Brain pericyte (primary cell): ENCODE measurements at places on chromosomes 12 and 14.

GRCh38 chr12:126570566-126570965, 1505.3 kb downstream of the AACS start:
- DNase-seq: no peak

- DNase-seq: no peak
Observed at GRCh38 chr14:65239143-65239937, 137.0 kb upstream of the MAX start.

- DNase-seq: no peak
Observed at GRCh38 chr14:68937471-68938270, 41.4 kb downstream of the ACTN1 start.

DNA sequence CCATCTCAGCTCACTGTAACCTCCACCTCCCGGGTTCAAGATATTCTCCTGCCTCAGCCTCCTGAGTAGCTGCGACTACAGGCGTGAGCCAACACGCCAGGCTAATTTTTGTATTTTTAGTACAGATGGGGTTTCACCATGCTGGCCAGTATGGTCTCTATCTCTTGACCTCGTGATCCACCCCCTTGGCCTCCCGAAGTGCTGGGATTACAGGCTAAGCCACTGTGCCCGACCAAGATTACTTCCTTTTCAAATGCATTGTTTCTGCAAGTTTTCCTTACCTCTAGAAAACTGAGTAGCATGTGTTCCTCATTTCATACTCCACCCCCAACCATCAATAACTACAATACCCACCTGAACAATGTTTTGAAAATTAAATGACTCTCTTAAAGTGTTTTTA, 13.1 kb downstream of the ARF6 start:
- DNase-seq: no peak

- no peak for DNase-seq
Observed at GRCh38 chr12:14396071-14396470, 30.6 kb downstream of the ATF7IP start.

DNA sequence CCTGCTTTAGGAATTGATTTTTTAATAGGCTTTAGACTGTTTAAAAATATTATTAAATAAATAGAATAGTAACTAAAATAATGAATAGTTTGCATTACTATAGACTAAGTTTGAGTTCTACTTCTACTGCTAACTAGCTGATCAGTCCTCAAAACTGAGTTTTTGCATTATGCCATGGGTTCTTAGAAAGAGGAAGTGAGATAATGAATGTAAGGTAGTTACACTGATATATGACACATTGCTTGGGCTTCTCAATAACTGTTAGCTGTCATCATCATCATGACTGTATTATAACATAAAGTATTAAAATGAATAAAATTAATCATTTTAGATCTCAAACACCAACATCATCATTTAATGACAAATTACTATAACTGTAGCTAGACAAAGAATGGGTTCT, 949.7 kb downstream of the TRHDE start:
- no peak for DNase-seq

DNA sequence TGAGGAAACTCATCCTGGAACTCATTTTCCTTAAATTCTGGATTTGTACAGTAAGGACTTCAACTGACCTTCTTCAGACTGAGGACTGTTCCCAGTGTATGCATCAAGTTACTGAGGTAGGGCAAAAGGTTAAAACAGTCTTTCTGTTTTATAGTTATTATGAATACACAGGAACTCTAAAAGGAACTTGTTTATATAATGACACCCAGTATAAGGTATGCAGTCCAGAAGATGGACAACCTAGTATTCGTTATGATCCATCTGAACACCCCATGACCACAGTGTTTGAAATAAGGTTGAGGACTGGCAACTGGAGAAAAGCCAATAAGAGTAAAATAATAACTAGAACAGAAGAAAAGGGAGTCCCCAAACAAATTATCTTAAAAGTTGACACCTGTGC, 779.9 kb upstream of the TMEM132C start:
- DNase-seq: no peak

- no peak for DNase-seq
Observed at GRCh38 chr12:132219323-132219722, 75.1 kb downstream of the NOC4L start.

GRCh38 chr12:100346660-100347059, 10.2 kb upstream of the SLC17A8 start:
- no peak for DNase-seq

DNA sequence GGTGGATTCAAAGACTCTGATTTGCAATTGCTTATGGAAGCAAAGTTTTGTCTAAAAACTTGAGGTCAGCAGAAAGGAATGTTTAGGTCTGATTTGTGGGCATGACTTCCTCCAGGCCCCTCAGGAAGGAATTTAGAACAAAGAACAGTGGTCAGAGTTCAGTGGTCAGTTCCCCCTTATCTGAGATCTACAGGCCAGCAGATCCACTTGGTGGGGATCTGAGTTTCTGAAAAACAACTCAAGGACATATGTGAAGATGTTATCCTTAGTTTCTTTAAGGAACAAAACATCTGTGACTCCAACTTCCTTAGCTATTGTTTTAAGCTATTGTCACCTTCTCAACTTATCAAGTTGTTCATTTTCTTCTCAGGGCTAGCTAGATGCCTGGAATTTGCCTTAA, 28.0 kb upstream of the NAA30 start:
- no peak for DNase-seq

DNA sequence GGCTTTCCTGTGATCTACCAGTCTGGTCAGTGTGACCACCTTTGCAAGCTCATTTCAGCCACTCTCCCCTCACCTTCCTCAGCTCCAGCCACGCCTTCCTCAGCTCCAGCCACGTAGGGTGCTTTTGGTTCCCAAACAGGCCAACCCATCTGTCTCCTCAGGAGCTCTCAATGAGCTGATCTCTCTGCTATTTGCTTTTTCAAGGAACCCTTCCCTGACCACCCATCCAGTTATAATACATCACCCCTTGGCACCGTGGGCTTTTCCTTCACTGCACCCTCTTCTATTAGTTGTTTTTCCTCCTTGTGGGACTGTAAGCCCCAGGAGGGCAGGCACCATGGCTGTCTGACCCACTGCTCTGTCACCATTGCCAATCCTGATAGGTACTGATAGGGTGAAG, 2.3 kb upstream of the PRKCH start:
- DNase-seq: no peak

DNA sequence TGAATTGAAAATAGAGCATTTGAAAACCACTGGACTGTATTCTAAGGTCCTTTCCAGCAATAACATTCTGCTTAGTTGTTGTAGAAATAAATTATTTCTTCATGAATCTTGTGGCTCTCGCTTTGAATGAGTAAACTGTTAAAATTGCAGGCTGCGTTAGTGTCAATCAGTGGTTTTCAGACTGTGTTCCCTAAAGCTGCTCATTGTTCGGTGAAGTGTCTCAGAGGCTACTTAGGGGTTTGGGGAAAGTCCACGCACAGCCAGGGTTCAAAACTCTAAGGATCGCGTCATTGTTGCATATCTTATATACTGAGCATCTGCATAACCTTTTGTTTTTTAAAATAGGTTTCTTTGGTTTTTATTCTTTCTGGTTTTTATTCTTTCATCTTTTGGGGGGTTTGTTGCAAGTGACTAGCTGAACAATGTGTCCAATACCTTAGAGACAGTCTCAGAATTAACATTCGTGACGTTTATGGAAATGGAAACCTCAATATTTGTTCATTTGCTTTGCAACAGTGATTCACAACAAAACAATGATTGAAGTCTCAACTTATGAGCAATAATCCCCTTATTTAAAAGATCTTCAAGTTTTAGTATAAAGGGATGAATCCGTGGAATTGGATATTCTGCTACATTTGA, 108.1 kb downstream of the TTLL5 start:
- no peak for DNase-seq

GRCh38 chr14:67705211-67705610, 3.5 kb downstream of the RDH12 start:
- no peak for DNase-seq

- DNase-seq: no peak
Observed at GRCh38 chr12:18853570-18854366, 115.8 kb downstream of the CAPZA3 start.

- DNase-seq: no peak
Observed at GRCh38 chr14:76133103-76133502, 18.6 kb upstream of the GPATCH2L start.

GRCh38 chr12:13165617-13166041, 30.9 kb upstream of the EMP1 start:
- DNase-seq: no peak

- no peak for DNase-seq
Observed at GRCh38 chr14:64218344-64219240, 75.6 kb downstream of the ESR2 start.

- DNase-seq: no peak
Observed at GRCh38 chr14:33589334-33589733, 361.5 kb downstream of the EGLN3 start.

GRCh38 chr14:34334329-34334728, 127.7 kb downstream of the SPTSSA start:
- no peak for DNase-seq

DNA sequence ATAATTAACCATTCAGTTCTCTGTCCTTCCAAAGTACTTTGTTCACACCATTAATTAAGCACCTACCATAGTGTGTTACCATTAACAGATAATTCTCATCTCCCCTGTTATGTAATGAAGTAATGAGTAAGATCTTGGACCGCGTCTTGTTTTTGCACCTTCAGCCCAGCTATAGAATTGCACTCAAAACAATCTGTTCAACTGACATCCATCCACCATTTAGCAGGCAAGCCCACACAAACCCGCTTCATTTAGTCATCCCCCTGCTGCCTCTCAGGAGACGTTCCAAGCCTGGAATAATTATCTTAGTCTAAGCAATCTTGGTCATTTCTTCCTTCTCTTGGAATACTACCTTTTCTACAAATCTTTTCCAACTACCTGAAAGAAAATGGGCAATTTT, 74.4 kb downstream of the DUSP16 start:
- DNase-seq: no peak

GRCh38 chr12:116876151-116876869, 4.9 kb downstream of the HRK start:
- no peak for DNase-seq

DNA sequence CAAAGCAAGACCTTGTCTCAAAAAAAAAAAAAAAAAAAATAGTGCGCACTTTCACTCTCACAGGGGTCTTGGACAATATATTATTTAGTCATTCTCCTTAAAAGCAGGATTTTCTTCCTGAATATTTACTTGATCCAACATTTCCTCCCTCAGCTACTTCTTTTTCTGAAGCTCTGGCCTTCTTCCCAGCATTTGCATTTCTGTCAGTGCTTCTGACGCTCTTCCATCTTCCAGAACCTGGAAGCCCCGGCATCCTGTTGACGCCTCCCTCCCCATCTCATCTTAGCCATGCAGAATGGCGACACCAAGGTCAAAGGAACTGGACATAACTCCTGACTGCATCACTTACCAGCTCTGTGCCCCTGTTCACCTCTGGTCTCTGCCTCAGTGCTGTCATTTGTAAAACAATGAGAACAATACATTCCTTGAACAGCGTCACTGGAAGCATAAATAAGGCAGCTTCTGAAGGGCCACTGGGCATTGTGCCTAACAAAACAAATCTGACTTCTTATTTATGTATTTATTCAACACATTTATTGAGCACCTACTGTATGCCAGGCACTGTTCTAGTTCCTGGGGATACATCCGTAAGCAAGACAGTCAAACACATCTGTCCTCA, 90.9 kb upstream of the MDM1 start:
- DNase-seq: no peak

- DNase-seq: no peak
Observed at GRCh38 chr12:107545737-107546353, 139.8 kb upstream of the PWP1 start.

- no peak for DNase-seq
Observed at GRCh38 chr12:68425998-68426397, 93.8 kb upstream of the MDM1 start.

GRCh38 chr12:53128780-53129569, 25.7 kb downstream of the SOAT2 start:
- no peak for DNase-seq

DNA sequence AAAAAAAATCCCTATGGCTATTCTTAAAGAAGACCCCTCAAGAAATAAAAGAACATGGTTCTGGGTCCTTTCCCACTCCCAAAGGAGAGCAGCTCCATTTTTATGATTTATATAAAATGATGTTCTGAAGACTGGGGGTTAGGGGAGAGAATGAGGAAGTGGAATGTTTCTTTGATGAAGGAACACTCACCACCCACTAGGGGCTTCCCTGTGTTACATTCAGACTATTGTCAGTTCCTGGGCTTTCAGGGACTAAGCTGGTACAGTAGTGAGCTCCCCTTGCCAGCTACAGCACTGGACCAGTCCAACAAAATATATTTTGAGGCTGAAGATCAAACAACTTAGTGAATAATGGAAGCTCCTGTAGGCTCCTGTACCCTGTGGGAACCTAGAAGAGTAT, 98.9 kb downstream of the HMGA2 start:
- no peak for DNase-seq

GRCh38 chr12:102052192-102053061, 9.4 kb downstream of the WASHC3 start:
- DNase-seq: no peak

GRCh38 chr12:129604506-129604905, 299.3 kb downstream of the TMEM132D start:
- no peak for DNase-seq

- DNase-seq: no peak
Observed at GRCh38 chr12:116534311-116535121, 24.7 kb upstream of the MAP1LC3B2 start.

DNA sequence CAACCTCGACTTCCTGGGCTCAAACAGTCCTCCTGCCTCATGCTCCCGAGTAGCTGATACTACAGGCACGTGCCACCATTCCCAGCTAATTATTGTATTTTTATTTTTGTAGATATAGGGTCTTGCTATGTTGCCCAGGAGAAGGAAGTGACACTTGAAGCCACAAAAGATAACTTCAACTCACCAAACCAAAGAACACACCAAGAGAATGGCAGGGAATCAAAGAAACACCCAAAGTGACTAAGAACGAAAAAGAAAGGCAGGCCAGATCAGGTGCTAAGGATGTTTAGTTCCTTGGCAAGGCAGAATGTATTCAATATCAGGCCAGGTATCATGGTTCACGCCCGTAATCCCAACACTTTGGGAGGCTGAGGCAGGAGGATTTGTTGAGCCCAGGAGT, 10.1 kb upstream of the TPCN1 start:
- no peak for DNase-seq

GRCh38 chr12:96258104-96258961, 64.2 kb downstream of the ELK3 start:
- DNase-seq: peak; percentile 63

DNA sequence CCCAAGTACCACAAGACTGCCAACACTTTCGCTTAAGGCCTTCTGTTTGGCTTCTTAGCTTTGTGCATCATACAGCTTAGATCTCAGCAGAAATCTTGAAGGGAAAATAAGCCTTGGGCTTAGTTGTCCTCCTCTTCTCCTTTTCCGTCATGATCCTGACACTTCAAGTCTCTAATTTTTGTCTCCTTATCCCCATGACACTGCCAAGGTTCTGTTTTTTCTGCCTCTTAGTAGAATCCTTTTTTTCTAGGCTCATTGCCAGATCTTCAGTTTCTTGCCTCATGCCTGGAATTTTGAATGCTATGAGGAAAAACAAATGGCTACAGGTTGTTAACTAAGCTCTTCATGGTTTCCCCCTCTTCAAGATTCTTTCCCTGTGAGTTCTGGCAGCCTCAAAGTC, 450.4 kb downstream of the LRFN5 start:
- DNase-seq: no peak

GRCh38 chr14:63663428-63664341, 22.0 kb upstream of the WDR89 start:
- no peak for DNase-seq
